Posterior cingulate gyrus (tissue), 11 donors: ENCODE measurements at places on chromosomes 3 and 15.
A peak's percentile ranks its signal among the peaks of the same experiment; 100 is the strongest.

- DNase-seq = no peak
Observed at GRCh38 chr3:152193673-152194267, 75.0 kb upstream of the MBNL1 start.

DNA sequence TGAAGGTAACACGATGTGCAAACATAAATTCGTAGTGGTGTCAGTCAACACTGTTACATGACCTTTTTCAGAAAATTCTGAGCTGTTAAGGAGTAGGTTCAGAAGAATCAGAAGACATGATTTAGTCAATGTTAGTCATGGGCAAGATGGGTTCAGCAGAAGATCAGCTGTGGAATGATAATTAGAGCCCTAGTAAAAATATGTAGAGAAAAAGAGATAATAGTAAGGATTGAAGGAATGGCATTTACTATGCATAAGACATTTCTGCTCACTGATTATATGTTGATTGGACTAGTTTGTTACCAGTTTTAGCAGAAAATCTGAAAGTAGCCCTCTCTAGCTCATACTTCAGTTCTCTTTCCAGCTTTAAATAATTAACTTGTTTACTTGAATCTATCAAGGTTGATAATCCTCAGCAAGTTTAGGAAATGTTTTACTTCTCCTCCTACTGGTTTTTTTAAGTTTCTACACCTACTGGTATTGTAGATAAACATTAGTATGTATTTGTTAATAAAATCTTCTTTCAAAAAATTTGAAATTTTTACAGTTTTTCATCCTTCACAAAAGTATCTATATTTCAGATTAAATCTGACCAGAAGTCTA, 98.6 kb downstream of the ALCAM start:
- DNase-seq = no peak

GRCh38 chr15:43206054-43206453, 14.8 kb downstream of the EPB42 start:
- DNase-seq = no peak

DNA sequence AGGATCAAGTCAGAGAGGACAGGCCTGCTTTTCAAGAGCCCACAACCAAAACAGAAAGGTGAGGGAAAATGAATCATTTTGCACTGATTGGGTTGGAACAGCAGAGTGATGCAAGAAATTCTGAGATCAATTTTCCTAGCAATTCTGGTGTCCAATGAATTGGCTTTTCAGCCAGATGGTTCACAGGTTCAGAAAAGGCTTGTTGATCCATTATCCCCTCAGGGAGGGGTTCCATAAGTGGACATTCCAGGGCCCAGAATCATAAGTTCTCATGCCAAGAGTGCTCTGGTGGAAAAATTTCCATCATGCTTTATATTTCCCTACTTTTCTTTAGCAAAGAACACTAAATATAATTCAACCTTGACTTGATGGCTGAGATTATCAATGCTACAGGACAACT, 16.2 kb downstream of the RBP2 start:
- no peak for DNase-seq

DNA sequence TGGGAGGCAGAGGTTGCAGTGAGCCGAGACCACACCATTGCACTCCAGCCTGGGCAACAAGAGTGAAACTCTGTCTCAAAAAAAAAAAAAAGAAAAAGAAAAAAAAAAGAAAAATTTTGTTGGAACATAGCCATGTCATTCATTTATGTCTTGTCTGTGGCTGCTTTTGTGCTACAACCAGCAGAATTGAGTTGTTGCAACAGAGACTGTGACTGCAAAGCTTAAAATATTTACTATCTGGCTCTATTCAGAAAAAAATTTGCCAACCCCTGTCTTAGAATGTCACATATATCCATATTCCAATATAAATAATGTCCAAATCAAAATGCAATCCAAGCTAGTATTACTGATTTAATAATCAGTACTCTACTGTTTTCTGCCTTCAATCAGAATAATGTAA, 25.1 kb downstream of the CD80 start:
- no peak for DNase-seq

- DNase-seq = peak; percentile 97
Observed at GRCh38 chr3:123489400-123490004, 40.6 kb upstream of the ADCY5 start.

- no peak for DNase-seq
Observed at GRCh38 chr3:190073264-190074008, 47.3 kb downstream of the P3H2 start.

DNA sequence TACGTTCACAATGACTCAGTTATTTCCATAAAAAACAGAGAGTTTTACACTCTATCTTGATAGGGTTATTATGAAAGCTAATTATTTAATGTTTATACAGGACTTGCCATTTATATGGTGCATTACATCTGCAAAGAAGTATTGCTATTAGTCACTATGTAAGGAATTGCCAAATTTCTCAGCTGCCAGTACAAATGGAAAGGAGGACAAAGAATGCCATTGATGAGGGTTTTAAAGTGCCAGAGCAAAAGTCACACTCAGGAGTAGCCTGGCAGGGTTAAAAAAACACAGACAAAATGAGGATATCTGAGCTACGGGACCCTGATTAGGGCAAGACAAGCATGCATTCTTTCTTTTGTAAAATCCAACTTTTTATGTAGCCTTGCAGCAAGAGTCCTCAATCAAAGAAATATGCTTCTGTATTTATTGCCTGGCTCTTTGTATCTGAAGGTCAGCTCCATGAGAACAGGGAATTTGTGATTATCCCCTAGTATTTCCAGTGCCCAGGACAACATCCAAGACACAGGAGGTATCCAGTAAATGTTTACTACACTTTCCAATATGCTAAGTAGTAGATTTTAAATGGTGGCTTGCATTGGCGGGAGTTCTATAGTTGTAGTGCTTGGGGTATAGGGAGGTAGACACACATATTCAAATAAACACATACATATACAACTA, 1013.6 kb downstream of the ROBO1 start:
- no peak for DNase-seq

DNA sequence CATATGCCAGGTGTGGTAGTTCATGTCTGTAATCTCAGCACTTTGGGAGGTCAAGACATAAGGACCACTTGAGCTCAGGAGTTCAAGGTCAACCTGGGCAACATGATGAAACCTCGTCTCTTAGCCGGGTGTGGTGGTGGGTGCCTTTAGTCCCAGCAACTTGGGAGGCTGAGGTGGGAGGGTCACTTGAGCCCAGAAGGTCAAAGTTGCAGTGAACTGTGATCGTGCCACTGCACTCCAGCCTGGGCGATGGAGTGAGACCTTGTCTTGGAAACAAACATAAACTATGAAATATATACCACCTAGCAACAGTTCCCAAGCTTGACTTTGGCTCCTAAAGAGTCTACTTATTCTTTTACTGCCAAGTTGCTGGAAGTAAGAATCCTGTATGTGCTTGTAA, 30.9 kb downstream of the UBE3A start:
- DNase-seq = no peak

GRCh38 chr3:69562020-69562419, 176.1 kb upstream of the FRMD4B start:
- DNase-seq = no peak

DNA sequence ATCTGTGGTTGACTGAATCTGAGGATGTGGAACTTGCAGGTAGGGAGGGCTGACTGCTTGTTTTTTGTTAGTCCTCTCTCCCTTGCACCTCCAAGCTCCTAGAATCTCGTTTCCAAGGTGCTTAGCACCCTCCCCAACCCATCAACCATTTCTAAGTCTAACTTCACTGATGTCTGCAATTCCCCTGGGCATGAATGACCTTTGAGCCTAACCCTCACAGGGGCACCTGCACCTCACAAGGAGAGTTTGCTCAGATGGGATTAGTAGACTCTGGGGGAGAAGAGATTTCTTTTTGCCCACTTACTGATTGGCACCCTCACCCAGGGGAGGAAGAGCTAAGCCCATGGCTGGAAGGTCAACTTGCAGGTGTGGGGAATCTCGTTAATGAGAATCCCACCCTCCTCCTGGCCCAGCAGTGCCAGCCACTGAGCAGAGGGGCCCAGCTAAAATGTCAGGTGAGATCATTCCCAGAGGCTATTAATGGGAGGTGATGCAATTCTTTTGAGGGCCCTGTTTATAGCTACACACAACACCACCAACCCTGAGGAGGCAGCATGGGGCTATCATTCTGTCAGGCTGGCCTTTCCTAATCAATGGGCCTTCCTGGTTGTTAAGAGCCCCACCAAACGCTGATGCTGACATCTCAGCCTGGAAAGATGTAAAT, 81.6 kb upstream of the HERC1 start:
- DNase-seq = no peak

DNA sequence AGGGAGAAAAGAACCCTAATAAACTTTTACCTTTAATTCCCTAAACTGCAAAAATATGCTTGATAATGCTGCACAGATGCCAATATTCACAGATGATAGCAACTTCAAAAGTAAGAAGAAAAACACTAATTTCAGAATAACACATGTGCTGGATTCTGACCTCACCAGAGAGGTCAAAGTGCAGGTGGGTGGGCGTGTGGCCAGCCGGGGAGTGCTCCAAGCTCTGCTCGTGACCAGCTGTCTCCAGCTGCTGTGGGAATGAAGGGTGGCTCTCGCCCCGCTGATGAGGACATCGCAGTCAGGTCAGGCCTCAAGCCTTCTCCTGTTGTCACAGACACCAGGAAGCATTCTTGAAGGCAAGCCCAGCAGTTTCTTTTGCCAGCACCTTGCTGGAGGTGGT, 57.1 kb downstream of the ADAMTS17 start:
- no peak for DNase-seq

- no peak for DNase-seq
Observed at GRCh38 chr3:72657666-72658065, 190.6 kb downstream of the SHQ1 start.

DNA sequence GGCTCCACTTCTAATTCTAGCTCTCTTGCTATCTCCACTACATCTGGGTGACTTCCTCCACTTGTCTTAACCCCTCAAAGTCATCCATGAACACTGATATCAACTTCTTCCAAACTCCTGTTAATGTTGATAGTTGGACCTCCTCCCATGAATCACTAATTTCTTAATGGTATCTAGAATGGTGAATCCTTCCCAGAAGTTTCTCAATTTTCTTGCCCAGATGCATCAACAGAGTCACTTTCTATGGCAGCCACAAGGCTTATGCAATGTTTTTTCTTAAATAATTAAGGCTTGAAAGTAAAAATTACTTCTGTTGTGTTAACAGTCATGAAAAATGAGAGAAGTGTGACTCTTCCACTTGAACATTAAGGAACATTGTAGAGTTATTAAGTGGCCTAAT, 164.3 kb downstream of the PCCB start:
- no peak for DNase-seq

- no peak for DNase-seq
Observed at GRCh38 chr15:73244333-73244732, 124.4 kb downstream of the HCN4 start.

DNA sequence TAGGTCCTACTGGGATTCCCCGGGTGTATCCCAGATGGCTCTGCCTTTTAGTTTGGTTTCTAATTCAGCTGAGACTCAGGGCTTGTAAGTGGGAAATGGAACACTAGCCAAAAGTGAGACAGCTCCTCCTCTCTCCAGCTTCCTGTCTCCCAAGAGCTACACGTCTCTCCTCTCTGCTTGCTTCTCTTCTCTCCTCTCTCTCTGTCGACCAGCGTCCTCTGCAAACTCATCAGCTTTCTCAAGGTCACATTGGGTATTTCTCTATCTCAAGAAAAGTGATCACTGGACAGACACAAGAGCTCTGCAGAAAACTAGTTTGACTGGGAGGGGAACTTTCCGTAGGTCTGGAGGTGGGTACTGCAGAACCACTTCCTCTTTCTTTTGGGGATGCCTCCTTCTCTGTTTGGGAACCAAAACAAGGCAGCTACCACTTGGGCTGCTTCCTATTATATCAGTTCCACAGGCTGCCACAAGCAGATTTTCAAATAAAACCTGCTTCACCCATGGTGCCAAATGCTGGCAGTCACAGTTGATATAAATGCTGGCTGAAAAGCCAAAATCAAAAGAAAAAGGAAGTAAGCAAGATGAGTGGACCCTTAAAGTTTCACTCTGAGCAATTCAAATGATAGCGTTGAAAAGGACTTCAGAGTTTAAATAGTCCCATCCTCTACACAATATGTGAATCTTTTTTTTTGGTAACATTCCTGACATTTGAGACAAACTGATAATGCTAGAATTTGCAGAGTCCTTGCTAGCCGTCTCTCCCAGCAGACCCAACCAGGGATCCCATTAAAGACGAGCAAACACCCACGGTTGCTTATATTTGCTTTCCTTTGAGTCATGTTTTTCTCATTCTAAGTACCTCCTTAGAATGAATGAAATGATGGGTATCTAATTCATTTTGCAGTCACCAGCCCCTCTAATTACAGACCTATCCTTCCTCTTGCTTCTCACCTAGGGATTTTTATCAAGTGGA, 7.2 kb upstream of the DYNC1LI1 start:
- no peak for DNase-seq

- DNase-seq = no peak
Observed at GRCh38 chr3:9809239-9809614, 835 bp upstream of the TTLL3 start.

DNA sequence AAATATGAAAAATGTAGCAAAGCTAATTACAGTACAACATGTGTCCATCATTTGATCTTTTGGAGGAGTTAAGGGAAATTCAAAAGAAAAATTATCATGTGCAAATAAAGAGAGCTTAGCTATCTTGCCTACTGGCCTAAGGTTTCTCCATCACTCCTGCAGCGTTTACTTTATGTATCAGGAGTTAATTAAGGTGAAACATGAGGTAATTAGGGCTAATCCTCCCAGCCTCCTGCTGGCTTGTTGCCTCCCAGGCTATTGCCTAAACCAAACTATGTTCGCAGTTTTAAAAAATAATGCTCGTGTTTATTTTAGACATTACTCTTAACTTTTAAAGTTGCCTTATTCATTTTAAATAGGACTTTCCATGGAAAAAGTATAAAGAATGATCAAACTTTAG, 367.5 kb downstream of the ROBO2 start:
- no peak for DNase-seq

GRCh38 chr15:81895723-81896122, 150.1 kb downstream of the MEX3B start:
- no peak for DNase-seq

- peak; percentile 58 for DNase-seq
Observed at GRCh38 chr15:64894395-64895056, 17.2 kb upstream of the ANKDD1A start.

DNA sequence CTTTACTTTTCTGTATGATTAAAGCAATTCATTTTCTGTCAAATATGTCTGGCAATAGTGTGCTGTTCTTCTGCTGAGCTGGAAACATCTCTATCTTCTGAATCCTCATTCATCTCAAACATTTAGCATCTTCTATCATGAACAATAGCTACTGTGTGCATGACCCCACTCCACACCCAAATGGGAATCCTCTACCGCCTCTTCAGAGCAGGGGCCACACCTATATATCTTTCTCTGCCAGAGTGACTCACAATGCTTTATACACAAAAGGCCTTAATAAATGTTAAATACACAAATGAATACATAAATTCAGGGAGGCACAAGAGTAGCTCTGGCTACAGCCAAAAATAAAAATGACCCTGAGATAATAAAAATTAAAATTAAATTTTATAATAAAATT, 8.0 kb downstream of the ALDH1A2 start:
- no peak for DNase-seq

DNA sequence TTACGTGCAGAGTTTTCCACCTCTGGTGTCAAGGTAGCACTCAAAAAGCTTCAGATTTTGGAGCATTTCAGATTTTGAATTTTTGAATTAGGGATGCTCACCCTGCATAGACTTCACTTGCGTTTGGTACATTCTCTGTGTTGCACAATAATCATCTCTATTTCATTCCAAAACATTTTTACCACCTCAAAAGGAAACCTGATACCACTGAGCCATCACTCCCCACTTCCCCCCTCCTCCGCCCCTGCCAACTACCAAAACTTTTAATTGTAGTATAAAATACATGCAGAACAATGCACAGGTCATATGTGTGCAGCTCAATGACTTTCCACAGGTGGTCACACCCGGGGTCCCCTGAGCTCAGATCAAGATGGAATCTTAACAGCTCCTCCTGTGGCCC, 208.8 kb downstream of the SV2B start:
- DNase-seq = no peak

GRCh38 chr3:183122257-183122932, 23.1 kb upstream of the MCCC1 start:
- DNase-seq = no peak
